Fibroblast of lung (primary cell): ENCODE measurements at places on chromosomes 13 and 19. TPM values are rescaled to one million over a fixed set of nuclear protein-coding genes. Genes with fewer than 3 reads are reported as not detected.
A peak's percentile ranks its signal among the peaks of the same experiment; 100 is the strongest.

- DNase-seq, result peak; percentile 94
Observed at GRCh38 chr19:55113570-55114039, 3.8 kb downstream of the PPP1R12C start.

DNA sequence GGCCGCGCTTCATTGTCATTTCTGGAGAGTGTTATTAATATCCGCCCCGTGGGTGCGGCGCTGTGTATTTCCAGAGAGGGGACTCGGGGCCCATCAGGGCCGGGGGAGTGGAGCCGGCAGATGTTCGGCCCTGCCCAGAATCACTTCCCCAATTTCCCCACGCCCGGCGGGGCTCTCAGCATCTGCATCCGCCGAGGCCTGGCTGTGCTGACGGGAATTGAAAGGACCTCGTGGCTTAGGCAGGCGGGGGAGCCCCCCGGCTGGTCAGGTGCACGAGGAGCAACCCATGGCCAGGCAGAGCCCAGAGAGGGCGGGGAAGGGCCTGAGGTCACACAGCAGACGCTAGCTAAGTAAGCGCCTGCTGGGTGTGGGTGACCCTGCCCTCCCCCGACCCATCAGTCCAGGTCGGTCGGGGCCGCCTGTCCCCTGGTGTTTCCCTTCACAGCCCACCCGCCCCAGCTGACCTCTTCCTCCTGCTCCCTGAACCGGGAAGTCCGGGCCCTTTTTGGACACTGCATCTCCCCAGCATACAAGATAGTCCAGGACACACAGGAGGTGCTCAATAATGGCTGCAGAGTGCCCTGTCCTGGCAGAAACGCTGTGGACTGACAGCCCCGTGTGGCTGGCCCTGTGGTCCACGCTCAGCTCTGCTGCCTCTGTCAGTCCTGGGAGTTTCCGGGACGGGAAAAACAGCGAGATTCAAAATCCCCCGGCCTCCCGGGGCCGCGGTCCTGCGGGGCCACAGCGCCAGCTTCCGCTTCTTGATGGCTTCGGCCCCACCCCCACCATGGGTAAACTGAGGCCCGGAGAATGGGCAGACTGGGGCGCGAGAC lies 22.1 kb downstream of the ARID3A start:
- no peak for DNase-seq

DNA sequence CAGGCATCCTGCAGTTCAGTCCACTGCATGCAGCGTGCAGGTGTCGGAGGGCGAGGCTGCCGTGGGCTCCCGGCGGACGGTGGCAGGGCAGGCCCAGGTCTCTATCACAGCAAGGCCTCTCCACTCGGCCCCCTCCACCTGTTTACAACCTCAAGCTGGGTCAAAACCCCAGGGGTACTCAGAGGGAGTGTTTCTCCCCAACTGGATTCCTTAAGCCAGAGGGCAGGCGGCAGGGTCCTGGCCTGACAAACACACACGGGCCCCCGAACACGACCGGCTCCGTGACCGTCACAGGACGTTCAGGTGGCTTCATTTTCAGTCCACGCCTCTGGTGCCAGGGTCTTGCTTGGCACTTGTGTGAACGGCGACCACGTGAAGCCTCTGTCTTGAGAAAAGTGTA lies 23.5 kb downstream of the RASA3 start:
- DNase-seq, result no peak

DNA sequence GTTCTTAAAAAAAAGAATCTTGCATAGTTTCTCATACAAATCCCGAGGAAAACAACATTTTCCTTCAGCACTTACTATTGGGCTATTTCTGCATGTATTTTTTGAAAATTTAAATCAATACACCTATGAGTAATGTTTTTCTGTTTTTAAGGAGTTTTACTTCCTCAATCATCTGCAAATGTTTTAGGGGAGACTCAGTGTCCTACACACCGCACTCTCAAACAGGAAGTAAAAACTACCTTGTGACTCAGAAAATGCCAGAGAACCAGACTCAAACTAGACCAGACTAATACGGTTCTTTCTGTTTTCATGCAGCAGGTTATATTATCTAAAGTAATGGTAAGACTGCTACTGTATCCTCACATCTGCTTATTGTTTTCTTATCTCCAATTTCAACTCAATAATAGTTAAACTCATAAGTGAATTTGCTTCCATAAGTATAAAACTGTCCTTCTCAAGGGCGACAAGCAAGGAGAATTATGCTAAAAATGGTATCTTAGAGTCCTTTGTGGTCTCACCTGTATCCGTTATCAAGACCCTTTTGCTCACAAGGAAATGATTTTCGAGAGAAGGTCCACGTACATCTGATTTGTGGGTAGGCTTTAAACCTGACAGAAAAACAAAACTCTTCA lies 52.5 kb downstream of the FLT3 start:
- DNase-seq, result peak; percentile 9

The ATP4A gene
- not detected in 2 replicates for total RNA-seq

- DNase-seq, result no peak
Observed at GRCh38 chr19:50795664-50796073, 5.5 kb downstream of the ACP4 start.

DNA sequence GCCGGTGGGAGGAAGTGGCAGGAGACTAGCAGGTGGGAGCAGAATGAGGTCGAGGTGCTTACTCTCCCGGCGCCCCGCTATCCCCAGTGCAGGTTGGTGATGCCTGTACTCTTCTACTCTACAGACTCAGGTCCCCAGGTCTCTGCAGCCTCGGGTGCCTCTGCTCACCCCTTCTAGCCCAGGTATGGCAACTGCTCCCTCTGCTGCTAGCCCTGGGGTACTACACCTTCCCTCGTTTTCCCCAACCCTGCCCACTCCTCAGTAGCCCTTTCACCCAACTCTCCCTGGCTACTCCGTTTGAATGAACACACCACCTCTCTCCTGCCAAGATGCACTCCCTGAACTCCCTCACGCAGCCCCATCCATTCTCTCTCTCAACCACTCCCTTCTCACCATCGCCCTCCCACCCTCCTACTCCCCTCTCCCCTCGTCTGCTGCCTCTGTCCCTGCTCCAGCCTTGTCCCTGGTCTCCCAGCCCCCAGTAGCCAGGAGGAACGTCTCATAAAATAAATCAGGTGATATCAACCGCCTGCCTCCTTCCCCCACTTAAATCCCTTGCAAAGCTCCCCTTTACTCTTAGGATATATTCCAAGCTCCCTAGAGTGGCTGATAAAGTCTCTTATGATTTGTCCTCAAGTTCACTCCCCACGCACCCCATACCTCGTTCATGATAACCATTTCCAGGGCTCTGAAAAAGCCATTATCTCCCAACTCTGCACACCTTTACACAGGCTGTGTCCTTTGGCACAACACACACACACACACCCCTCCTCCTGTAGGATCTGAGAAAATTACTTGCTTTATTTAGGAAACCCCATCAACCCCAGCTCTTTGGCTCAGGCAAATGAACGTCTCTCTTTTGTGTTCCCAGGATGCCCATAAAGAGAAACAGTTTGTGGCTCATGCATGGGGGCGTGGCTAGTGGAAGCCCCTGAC lies 8.2 kb upstream of the MEIS3 start:
- DNase-seq, result peak; percentile 45

The CNN1 gene
- total RNA-seq, result 17.2 and 20.3 TPM in 2 replicates

The LYL1 gene
- total RNA-seq, result under 0.01 and 1.2 TPM in 2 replicates

The AZU1 gene
- total RNA-seq, result 0.17 TPM in 1 of 2 replicates, not detected in the other

- peak; percentile 94 for DNase-seq
Observed at GRCh38 chr19:623974-624373, 9.4 kb downstream of the POLRMT start.

- no peak for DNase-seq
Observed at GRCh38 chr19:45781214-45782161, 802 bp downstream of the DMPK start.

DNA sequence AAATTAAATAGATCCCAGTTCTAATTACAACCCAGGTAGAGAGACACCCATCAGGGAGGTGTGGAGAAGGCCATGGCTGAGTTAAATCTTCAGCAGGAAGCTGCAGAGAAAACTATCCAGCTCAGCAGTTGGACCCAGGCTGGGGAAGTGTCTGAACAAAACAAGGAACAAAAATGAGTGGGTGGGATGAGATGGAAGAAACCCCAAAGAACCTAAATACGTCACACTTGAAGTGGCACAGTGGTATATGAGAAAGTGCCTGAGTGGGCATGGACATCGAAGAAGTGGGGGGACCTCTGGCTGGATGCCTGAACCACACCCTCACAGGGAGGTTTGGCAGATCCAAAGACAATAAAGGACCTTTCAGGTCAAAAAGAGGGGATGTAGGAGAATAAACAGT lies 3.5 kb upstream of the EPHX3 start:
- no peak for DNase-seq

The RYR1 gene
- total RNA-seq, result under 0.01 and 0.26 TPM in 2 replicates

GRCh38 chr13:51266642-51267041 lies 44.4 kb downstream of the FAM124A start:
- no peak for DNase-seq

DNA sequence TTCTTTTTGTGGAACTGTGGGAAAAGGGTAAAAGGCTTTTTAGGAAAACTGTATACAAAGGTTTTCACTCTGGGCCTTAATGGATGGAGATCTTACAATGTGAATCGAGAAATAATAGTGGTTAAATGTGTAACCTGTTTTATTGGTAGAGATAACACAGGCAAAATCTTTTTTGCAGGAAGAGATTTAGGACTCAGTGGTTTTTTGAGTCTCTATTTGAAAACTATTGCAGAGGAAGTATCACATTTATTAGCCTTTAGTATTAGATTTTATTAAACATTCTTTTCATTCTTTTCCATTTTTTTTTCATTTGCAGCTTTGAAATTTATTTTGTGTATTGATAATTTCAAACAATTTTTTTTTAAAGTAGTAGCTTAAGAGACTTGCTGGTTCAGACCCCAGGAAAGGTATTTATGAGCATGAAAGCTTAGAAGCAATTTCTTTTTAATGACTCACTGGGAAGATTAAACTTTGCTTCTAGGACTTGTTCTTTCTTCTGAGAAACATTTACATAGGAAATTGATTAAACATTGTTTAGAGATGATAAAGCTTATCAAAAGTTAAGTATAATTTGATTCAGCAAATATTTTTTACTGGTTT lies 10.5 kb downstream of the KLF5 start:
- DNase-seq, result peak; percentile 71

The GRK1 gene
- 0.17 TPM in 1 of 2 replicates, not detected in the other for total RNA-seq

DNA sequence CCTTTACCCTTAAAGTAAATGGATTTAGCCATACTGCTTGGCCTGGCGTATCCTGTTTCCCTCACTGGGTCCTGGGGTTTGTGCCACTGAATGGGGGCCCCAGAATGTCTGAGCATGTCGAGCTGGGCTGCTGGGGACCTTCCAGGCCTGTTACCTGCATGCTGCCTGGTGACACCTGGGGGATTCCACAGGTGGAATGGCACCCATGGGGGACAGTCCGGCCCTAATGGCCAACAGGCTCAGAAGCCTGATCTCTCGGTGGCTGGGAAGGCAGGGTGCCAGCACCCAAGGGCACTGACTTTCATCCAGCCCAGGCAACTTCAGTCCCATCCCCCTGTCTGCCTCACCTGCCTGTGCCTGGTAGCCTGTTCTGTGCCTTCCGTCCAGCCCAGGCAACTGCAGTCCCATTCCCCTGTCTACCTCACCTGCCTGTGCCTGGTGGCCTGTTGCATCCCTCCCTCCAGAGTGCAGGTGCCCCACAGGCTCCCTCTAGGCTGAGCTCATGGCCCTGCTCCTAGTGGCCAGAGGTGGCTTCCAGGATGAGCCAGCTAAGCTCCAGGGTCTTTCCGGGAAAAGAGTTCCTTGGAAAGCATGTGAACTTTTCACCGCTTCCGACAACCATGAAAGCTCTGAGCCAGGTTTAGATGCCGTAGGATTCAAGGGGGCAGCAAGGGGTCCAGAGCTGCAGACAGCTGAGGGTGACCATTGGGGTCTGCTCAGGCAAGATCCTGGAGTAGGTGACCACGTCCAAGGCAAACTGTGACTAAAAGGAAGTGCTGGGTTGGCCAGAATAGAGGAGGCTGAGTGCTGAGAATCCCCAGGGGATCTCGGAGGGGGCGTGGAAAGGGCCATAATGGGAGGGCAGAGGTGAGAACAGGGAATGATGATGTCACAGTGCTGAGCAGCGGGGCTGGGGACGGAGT lies 30.3 kb upstream of the ZNF492 start:
- no peak for DNase-seq

GRCh38 chr19:55535173-55535964 lies 1.6 kb downstream of the SBK2 start:
- no peak for DNase-seq

DNA sequence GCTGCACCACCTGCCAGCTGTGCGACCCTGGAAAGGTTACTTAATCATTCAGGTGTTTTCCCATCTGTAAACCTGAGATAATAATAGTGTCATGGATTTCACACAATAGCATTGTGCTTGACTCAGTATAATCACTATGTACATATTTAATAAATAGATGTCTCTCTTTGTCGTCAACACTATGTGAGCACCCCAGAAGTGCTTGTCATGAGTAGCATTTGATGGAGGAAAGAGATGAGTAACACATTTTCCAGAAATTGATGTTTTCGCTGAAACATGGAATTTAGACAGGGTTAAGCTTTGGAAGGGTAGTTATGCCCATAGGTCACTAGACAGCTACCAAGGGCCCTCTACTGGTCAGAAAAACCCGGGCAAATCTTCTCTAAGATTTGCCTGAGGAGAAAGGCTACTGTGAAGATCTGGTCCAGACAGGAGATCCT lies 9.5 kb upstream of the MBNL2 start:
- no peak for DNase-seq

GRCh38 chr13:61095885-61096284 lies 319.8 kb downstream of the PCDH20 start:
- DNase-seq, result no peak

GRCh38 chr13:48156466-48156865 lies 61.6 kb upstream of the MED4 start:
- no peak for DNase-seq

DNA sequence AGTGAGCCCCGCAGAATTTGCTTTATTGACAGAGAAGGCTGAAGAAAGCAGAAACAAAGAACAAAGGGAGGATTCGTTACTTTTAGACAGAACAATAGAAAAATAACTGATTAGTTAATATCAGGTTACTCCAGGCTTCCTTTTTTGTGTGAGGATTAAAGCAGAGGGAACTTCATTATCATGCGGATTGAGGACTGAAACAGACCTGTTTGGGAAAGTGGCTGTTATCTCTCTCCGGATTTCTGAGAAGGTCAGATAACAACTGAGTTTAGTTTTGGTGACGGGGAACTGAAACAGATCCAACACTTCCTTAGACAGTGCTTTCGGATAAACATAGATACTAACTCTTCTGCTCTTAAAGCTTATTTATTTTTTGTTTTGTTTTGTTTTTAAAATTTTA lies 246.4 kb upstream of the ZNF507 start:
- no peak for DNase-seq

GRCh38 chr13:35979361-35979951 lies 151.7 kb downstream of the DCLK1 start:
- peak; percentile 99 for DNase-seq

The FCAR gene
- not detected in 2 replicates for total RNA-seq
